ENCODE measurements at places on chromosomes 5 and 9.
A peak's percentile ranks its signal among the peaks of the same experiment; 100 is the strongest.

DNA sequence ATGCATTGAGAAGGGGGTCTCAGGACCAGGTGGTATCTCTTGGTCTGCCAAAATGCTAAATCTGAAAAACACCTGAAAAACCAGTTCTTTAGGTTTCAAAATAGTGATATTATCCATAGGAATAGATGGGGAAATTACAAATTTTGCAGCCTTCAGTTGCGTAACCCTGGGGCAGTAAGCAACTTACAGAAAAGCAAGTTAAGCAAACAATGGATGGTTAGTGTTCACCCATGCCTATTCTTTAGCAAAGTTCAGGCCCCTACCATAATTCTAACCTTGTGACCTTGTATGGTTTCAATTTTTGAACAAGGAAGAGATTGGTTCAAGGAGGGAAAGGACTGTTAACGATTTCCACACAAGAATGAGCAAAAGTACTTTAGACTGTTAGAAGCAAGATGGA is 24.5 kb downstream of the GLRX start:
- no peak for DNase-seq

DNA sequence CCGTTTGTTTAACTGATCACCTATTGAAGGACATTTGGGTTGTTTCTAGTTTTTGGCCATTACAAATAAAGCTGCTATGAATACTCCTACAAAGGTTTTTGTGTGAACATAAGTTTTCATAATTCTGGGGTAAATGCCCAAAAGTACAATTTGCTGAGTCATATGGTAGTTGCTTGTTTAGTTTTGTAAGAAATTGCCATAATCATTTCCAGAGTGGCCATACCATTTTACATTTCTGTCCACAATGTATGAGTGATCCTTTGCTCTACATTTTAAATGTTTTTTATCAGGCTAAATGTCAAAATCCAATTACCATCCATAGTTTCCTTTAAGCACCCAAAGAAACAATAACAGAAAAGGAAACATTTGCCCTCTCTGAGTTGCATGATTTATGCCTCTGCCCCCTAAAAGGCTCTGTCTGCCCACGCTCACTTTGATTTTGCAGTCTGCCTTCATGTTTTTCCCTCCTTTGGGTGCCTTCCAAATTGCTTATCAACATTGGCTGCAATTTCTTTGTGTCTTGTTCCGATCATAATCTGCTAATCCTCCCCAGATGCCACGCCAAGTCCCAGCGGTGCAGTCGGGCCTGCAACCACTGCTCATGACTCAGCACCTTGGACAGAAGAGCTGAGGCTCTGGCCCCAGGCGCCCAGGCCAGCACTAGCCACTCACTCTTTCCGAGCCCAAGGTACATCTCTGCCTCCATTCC is 339.2 kb downstream of the PIK3R1 start:
- no peak for DNase-seq

GRCh38 chr5:115522832-115523403 is 21.7 kb downstream of the FEM1C start:
- DNase-seq: no peak

DNA sequence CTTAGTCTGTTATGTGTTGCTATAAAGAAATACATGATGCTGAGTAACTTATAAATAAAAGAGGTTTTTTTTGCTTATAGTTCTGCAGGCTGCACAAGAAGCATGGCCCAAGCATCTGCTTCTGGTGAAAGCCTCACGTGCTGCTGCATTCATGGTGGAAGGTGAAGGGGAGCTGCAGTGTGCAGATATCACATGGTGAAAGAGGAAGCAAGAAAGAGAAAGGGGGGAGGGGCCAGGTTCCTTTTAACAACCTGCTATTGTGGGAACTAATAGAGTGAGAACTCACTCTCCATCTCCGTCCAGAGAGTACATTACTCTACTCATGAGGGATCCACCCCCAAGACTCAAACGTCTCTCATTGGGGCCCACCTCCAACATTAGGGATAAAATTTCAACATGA is 12.5 kb upstream of the PARP8 start:
- no peak for DNase-seq

DNA sequence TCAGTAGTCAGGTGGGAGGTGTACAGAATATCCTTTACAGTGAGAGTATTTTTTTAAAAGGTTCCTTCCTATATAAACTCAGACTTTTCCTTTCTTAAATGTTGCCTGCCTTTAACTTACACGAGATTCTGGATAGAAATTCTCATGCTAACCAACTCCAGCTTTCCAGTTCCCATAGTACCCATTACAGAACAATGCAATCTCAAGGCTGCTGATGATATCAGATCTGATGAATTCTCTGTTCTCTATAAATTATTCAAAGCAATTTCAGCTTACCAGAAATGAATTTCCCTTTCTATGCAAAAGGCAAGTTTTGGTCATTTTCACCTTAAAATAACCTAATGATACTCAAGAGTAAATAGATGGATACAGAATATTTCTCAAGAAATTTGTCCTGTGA is 90.3 kb downstream of the NUDT12 start:
- no peak for DNase-seq

GRCh38 chr5:180050121-180050940 is 21.2 kb downstream of the RNF130 start:
- DNase-seq: no peak

- DNase-seq: no peak
Observed at GRCh38 chr5:143955141-143955540, 143.2 kb downstream of the HMHB1 start.

- DNase-seq: no peak
Observed at GRCh38 chr5:139796061-139796806, 626 bp downstream of the PSD2 start.

- no peak for DNase-seq
Observed at GRCh38 chr5:177510567-177511053, 984 bp upstream of the DOK3 start.

DNA sequence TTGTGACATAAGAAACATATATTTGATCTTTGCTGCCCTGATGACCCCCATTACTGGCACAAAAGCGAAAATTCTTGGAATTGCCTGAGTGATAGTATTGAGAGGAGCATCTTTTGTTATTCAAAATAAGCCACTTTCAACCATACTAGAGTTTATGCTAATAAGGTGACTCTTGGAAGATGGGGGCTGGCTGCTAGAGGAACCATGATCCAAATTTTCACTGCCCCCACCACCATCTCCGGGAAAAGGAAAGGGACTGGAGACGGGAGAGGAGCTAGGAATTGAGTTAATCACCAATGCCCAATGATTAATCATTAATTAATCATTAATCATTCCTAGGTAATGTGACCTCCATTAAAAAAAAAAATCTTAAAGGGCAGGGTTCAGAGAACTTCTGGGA is 25.6 kb downstream of the FBXW11 start:
- DNase-seq: no peak

GRCh38 chr5:144634138-144634537 is 463.5 kb downstream of the KCTD16 start:
- no peak for DNase-seq

DNA sequence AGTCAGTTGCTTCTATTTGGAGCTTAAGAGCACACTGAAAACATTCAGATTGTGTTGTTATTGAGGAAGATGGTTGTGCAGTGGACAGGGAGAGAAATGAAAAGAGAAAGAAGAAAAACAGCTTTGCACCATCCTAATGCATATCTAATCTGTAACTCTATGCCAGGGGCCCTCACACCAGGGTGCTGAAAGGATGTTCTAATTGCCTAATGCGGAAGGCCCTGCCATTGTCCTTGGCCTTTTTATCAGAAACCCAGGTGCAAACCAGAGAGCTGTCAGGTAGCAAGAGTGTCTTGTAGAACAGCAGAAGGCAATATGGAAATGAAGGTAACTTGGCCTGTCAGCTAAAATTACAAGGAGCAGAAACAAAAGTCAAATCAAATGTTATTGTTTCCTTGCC is 384.5 kb upstream of the PIK3R1 start:
- DNase-seq: no peak

GRCh38 chr5:9624196-9624947 is 5.8 kb downstream of the TAS2R1 start:
- no peak for DNase-seq

GRCh38 chr9:6655036-6655435 is 9.5 kb upstream of the GLDC start:
- no peak for DNase-seq

- no peak for DNase-seq
Observed at GRCh38 chr5:140690376-140690932, 716 bp downstream of the HARS1 start.

- no peak for DNase-seq
Observed at GRCh38 chr5:83919071-83920041, 198.7 kb upstream of the HAPLN1 start.

GRCh38 chr5:96297867-96298266 is 135.2 kb downstream of the PCSK1 start:
- DNase-seq: no peak

DNA sequence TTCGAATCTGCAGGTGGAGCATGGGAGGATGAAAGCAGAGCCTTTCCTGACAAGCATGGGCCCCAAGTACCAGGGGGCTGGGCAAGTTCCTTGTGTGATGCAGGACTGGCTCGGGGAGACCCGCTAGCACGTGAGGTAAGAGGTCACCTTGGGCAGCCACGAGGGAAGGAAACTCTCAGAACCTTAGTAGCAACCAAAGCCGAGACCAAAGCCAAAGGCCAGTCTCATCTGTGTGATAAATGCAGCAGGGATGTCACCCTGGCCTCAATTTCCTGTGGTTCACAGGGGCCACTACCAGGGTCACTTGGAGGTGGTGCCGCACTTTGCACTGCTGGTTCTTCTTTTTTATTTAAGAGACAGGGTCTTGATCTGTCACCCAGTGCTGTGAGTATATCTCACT is 39.5 kb downstream of the PRRT1B start:
- no peak for DNase-seq

DNA sequence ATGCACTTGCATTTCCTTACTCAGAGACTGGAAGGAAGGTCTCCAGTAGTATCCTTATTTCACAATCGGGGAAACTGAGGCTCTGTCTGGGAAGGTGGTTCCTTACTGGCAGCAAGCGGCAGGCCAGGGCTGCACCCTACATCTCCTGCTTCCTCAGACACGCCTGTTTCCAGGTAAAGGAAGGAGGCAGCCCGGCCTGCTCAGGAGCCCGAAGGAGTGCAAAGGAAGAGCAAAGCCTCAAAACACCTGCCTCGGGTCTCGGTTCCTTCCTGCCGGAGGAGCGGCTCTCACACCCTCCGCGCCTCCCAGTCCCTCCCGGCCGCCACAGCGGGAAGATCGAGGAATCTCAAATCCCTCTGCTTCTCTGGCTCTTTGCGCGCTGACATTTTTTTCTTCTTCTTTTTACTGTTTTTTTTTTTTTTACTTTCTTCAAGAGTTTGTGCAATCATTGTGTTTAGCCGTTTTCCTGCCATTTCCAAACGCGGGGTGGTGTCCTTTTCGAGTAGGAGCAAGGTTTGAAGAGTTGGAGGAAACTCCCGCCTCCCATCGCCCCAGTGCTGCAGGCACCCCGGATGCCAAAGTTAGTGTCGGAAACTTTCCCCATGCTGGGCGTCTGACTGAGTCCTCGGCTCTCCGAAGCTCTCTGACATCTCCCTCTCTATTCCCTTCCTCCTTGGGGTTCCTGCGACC is 1.0 kb downstream of the GGTA1 start:
- no peak for DNase-seq

GRCh38 chr9:122158202-122158601 is 1.4 kb downstream of the NDUFA8 start:
- DNase-seq: no peak

- no peak for DNase-seq
Observed at GRCh38 chr9:27483576-27483975, 40.5 kb upstream of the IFNK start.

DNA sequence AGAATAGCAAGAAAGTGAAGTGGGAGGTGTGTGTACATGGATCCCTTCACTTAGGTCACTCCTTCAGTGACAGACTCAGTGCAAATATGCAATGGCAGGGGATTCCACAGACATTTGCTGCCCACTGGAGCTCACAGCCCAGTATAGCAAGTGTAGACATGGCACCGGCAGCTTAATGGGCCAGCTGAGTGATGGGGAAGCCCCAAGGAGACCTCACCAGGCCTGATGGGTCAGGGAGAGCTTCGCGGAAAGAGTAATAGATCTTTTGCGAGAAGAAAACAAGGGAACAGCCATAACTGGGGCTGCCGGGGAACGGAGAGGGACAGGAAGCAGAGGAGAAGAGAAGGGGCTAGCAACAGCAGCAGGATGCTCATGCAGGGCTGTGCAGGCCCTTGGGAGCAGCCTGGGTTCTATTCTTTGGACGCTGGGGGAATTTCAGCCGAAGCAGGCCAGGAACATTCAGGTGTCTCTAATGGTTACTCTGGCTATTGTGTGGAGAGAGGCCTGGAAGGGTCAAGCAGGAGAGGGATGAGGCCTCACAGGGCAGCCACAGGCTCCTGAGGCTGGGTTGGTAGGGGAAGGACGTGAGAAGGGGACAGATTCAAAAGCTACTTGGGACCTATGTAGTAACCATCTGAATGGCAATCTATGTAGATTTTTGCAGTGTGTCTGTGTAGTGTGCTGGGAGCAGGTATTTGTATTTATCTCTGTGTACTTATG is 27.0 kb downstream of the TCF7 start:
- no peak for DNase-seq

DNA sequence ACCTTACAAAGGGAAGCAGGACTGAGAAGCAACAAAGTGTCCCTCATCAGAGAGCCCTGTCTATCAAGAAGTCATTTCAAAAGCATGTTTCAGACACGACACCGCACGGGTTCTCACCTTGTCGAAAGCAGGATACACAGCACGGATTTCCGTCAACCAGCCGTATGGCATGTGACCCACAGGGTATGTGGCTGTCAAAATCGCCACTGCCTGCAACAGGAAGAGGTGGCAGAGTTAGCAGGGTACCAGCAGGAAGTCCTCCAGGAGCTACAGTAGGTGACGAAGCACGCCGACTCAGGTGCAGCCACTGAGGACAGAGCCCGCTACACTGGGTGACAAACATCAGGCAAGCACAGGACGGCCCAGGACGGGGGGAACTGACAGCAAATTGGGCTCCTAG is 81.2 kb downstream of the OTULIN start:
- DNase-seq: peak; percentile 6

GRCh38 chr5:1246711-1247431 is 21.7 kb downstream of the SLC6A18 start:
- DNase-seq: no peak

GRCh38 chr5:39716532-39717028 is 291.8 kb upstream of the DAB2 start:
- no peak for DNase-seq

- DNase-seq: no peak
Observed at GRCh38 chr9:88821033-88821745, 170.1 kb upstream of the S1PR3 start.

DNA sequence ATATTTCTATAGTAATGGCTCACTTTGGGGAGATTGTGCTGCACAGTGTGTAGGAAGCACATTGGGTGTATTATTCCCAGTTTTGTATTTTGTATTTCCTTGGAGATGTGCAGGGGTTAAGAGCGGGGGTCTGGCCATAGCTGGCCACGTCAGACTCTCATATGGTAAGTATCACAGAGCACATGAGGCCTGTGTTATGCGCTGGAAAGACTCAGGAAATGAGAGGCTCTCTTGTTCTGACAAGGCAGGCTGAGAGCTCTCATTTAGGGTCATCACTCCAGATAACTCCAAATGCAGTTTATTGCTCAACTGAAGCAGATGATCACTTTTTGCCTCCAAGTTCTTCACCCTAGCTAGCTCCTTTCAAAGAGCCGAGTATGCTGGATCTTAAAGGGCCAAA is 205.7 kb downstream of the NTRK2 start:
- no peak for DNase-seq

GRCh38 chr5:124287813-124288212 is 458.6 kb downstream of the ZNF608 start:
- DNase-seq: no peak

Measured in activated CD8-positive, alpha-beta memory T cell treated with anti-CD3 and anti-CD28 coated beads for 4 hours (primary cell).